ENCODE measurements at places on chromosomes 16 and 17.

DNA sequence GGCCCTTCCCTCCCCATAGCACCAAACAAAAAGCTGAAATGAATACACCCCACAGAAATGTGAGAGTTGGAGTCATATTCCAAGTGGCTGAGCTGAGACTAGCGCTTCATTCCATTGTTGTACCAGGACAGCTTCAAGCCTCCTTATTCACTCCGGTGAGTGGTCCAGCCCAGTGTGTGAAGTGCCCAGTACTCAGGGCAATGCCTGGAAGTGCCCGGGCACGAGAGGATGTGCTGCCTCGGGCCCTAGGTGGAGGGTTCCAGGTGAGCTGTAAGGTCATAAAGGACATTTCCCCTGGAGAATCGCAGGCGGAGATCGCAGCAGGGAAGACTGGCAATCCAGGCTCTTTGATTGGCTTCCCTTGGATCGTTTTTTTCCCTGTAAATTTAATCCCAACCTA is 5.4 kb upstream of the CYLD start:
- no peak for DNase-seq

DNA sequence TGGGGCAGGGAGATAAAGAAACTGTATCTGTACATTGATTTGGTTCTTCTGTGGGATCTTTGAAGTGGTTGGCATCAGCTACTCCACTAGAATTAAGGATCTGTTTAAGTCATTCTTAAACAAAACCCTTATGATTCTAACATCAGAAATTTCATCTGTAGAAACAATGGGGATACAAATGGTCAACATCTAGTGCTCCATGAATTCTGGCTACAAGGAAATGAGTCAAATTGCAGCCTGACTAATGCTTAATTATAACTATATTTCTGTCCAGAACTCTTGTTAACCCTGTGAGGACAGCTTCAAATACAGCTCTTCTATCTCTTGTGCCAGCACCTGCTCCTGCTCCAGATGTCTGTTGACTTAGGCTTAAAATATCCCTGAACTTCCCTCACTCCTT is 13.9 kb upstream of the GINS3 start:
- DNase-seq, result no peak

- DNase-seq, result no peak
These were observed 146.2 kb downstream of the ENGASE start for GRCh38 chr17:79220713-79221291.

DNA sequence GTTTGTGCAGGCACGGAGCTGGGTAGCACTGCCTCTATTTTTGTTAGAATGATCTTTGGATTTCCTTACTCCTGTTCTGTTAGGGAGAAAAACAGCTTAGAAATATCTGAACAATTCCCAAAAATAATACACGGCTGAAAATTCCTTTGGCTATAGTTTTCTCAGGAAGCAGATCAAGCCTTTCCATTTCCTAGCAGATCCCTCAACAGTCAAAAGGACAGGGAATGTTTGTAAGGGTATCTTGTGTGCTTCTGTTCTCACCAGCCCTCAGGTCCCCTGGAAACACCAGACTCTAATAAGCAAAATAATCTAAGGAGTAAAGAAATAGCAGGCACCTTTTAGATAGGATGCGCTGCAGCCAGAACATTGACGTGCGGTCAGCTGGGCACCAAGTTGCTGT is 30.5 kb upstream of the WSB1 start:
- DNase-seq, result no peak

DNA sequence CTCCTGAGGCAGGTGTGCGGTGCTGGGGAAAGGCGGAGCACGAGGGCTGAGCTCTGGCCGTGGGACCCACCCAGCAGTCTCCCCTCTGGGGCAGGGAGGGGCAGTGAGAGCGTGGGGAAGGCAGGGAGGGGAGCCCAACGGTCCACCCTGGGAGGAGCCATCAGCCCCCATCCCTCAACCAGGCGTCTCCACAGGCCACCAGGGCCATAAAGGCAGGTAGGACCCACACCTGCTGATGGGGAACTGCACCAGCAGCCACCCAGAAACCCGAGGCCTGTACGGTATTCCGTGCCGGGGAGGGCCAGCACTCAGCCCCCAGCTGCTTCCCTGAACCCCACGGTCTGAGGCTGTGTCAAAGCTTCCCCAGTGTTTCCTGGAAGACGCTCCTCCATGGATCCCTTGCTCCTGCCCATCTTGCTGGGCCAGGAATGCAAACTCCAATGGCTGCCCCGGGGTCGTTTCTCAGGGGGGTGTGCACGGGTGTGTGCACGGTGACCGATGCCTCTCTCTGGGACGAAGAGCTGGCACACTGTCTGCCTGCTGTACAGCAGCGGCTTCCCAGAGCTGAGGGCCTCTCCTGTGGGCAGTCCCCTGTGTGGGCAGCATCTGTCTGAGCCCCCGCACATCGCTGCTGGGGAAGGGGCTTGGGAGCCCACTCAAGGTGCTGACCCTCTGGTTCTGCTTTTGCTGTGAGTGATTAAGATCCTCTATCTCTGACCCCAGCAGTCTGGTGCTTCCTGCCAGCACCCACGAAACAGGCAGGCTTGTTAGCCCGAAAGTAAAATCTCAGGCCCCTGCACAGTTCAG is 17.2 kb upstream of the METRNL start:
- peak; percentile 60 for DNase-seq

DNA sequence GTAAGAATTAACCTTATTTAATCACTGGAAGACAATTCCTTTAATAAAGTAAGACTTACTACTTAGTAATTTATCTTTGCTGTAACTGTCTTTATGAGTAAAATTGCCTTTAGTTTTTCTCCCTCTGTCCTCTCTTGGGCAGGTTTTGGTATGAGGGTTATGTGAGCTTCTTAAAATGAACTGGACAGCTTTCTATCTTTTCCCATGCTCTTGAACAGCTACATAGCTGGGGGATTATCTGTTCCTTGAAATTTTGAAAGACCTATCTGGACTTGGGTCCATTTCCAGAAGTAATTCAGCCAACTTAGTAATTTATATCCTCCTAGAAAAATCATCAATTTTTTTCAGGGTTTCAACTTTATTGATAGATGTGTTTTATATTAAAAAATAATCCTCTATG is 3.6 kb upstream of the MYH1 start:
- DNase-seq, result no peak

DNA sequence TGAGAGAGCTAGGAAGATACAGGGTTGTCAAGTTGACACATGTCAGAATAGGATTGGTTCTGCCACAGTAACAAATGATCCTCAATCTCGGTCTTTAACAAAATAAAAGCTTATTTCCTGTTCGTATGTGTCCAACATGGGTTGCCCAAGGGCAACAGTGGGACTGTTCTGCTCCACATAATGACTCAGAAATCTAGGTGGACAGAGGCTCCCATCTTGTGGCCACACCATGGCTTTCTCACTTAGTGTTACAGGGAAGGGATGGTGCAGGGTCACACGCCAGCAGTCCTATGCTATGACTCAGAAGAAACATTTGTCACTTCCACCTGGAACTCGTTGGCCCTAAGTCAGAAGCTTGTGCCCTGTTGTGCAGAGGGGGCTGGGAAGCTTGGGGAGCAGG is 364.9 kb downstream of the SNX29 start:
- DNase-seq, result no peak

DNA sequence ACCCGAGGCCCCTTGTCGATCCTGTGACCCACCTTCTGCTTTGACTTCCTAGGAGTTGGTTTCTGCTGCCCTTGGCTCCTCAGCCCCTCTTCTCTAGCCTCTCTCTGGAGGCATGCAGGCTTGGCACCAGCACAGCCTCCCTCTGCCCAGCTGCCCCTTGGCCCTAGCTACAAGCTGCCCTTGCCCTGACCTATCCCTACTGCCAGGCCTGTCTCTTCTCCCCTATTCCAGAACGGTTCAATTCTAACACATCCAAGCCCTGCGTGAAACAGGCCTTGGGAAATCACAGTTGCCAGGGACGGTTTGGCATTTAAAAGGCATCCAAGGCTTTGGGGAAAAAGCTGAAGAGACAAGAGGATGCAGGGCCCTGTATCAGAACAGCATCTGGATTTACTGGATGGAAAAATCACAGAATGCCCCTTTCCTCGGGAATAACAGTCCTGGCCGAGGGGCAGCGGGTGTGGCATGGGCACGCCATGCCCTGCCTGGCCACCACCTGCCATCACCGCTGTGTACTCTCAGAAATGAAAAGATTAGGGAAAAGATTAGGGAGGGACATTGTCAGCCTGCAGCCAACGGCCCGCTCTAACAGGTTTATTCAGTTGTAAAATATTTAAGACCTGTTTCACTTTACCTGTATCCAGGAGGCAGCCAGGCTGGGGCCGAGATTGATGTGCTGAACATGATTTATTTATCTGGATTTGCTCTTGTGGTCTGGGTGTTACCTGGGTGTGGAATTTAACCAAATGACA is 15.8 kb downstream of the RAI1 start:
- DNase-seq, result no peak

DNA sequence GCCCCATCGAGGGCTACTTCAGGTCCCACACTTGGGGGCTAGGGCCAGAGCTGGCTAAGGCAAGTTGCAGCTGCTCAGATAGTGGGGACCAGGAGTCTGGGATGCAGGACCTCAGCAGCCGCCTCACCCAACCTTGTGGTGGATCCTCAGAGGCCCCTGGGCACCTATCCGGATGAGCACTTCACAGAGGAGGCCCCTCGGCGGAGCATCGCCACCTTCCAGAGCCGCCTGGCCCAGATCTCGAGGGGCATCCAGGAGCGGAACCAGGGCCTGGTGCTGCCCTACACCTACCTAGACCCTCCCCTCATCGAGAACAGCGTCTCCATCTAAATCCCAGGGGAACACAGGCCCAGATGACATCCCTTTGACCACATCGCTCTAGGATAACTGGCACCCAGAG is 9.4 kb downstream of the ALOX15B start:
- DNase-seq, result no peak

- no peak for DNase-seq
These were observed 12.8 kb upstream of the PRR14 start for GRCh38 chr16:30637944-30638343.

- peak; percentile 73 for DNase-seq
These were observed 1.6 kb downstream of the ZNF598 start for GRCh38 chr16:2008009-2008526.

DNA sequence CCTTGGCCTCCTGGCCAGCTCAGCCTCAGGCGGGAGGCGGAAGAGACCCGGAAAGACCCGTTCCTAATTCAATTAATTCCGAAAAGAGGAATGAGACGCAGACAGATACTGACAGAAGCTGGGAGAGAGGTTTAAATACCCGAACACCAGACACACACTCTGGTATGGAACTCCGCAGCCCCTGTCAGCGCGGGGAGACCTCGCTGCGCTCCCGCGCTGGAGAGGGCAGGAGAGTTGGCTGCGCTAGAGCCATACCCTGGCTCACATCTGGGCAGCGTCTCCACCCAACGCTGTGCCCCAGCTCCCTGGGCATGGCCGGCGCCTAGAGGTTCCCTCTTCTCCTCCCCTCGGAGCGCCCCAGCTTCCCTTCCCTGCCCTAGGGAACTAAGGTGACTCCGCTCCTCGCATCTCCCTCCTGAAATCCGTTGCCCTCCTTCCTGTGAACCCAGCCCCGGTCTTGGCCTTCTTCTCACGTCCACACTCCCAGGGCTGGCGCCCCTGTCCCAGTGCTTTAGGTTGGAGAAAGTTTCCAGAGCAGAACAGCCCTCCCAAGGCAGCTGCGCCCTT is 8.0 kb downstream of the NEUROD2 start:
- no peak for DNase-seq

GRCh38 chr17:45743626-45744326 is 40.3 kb upstream of the CRHR1 start:
- no peak for DNase-seq

- DNase-seq, result no peak
These were observed 5.0 kb downstream of the CCL11 start for GRCh38 chr17:34290586-34290985.

- DNase-seq, result peak; percentile 95
These were observed at the start of gene PIGL for GRCh38 chr17:16217002-16217635. Gene PIGL (plus strand): TSS chr17:16217210. CDS start chr17:16217227, 17 bp downstream.

GRCh38 chr16:86046026-86046425 is 147.1 kb downstream of the IRF8 start:
- no peak for DNase-seq

DNA sequence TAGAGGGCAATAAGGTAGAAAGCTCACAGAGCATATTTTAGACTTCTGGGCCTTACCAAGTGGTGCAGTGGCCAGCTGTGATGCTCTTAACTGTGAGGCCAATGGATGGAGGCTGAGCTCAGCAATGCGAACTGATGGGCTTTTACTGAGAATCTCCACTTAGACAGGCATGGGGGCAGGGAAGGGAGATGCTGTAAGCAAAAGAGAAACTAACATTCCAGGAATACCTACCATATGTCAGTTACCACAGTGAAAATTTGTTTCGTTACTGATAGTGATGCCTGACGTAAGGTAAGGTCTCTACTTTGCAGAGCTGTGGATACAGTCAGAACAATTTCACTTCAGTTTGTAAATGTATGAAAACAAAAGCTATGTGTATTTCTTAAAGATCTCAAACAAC is 250.6 kb upstream of the ZFHX3 start:
- DNase-seq, result no peak

DNA sequence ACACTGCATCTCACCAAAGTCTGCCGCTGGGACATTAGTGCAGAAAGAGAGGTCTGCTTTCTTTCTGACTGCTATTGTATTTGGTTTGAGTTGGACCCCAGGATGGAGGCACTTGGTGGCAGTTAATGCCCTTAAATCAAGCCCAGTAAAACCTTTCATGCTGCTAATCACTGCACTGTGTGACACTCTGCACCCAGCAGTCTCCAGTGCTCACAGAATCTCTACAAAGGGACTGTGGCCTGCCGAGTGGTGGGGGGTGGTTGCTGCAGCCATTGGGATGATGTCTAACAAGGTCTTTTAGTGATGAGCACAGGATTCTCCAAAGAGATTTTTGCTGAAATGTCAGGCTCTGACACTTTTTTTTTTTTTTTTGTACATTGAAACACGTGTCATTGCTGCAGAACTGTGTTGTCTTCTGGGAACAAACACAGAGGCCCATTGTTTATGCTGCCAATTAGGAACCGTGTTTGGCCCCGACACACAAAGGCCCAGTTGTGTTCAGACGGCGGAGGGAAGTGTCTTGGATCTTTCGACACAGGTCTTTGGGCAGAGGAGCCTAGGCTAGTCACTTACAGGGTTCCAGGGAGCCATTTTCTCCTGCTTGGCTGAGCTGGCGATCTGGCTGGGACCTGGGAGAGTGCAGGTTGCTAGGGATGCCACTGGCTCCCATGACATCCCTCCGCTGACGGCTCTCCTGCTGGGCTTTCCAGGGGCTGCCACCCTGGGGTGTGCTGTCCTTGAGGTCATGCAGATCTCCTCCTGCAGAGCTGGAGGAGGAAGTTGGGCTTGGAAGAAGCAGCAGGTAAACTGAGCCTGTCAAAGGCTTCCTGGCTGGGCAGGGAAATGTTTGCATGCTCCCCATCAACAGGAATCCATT is 16.2 kb upstream of the TNRC6C start:
- DNase-seq, result peak; percentile 4

All from activated effector memory CD4-positive, alpha-beta T cell treated with anti-CD3 and anti-CD28 coated beads, Interleukin-2, amount 50 U/mL, for 16 hours (primary cell).